Suppressor macrophage treated with lipopolysaccharide for 1 hour (primary cell): ENCODE measurements at places on chromosomes 2 and 18.
A peak's percentile ranks its signal among the peaks of the same experiment; 100 is the strongest.

GRCh38 chr2:133855526-133855925, 287.3 kb upstream of the NCKAP5 start:
- DNase-seq: no peak

DNA sequence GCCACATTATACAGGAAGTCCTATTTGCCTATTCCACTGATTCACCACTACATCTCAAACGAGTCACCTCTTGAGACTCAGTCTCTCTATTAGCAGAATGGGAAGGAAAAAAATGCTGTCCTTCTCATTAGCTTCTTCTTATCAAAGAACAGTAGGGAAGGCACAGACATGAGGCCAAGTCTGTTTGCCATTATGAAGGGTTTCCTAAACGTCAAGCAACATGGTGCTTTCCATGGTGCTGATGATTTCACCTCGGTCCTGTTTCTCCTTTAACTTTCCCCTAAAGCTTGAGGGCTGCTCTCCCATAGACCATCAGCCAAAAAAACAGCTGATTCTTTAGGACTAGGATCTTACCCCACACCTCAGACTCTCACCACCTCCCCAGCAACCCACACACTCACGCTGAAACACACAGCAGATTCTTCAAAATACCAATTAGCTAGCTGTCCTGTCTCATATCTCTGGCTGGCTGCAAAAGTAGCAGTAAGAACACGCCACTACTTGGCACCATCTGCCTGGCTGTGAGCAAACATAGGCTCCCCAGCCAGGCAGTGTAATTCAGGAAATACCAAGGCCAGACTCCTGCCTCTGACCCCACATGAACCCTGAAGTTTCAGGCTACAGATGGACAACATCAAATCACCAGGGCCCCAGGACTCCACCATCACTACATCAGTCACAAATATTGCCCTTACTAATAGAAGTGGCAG, 30.5 kb downstream of the GALNT14 start:
- no peak for DNase-seq

- DNase-seq: no peak
Measured at GRCh38 chr2:149223472-149224095, 106.8 kb upstream of the LYPD6 start.

- DNase-seq: no peak
Measured at GRCh38 chr2:10584843-10585475, 104.8 kb downstream of the NOL10 start.

DNA sequence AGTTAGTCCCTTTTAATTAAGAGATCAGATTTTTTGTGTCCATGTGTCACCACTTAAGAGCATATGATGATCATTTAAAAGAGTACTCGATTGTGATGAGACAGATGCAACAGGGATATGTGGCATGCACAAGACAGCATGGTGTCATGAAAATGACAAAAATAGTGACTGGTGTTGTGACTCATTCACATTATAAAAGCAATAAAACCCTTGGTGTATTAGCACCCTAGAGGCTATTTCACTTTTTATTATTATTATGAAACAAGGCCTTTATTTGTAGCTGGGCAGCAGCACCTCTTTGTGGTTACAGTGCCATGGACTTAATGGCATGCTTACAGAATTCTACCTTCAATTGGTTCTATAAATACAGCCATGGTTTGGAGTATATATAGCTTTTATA, 1296.0 kb upstream of the ZEB2 start:
- DNase-seq: peak; percentile 60

GRCh38 chr2:71252862-71253261, 26.0 kb upstream of the PAIP2B start:
- no peak for DNase-seq

DNA sequence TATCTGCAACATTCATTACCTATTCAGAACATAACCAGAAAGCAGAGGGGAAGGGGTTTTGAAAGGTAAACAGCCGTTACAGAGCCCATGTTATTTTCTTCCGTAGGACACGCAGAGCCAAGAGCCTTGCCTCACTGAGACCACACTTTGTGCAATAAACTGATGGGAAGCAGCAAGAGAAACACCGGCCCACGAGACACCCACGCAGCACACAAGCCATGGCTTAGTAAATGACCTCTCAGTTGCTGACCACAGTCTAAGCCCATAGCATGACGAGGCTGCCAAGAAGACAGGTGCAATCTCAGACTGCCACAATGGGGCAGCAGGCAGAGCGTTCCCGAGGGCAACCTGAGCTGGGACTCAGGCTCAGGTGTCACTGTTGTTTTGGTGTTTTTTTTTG, 59.6 kb downstream of the CABYR start:
- no peak for DNase-seq

- DNase-seq: no peak
Measured at GRCh38 chr2:162509288-162509968, 165.5 kb downstream of the GCA start.

GRCh38 chr2:20585359-20585709, 65.6 kb downstream of the HS1BP3 start:
- no peak for DNase-seq

DNA sequence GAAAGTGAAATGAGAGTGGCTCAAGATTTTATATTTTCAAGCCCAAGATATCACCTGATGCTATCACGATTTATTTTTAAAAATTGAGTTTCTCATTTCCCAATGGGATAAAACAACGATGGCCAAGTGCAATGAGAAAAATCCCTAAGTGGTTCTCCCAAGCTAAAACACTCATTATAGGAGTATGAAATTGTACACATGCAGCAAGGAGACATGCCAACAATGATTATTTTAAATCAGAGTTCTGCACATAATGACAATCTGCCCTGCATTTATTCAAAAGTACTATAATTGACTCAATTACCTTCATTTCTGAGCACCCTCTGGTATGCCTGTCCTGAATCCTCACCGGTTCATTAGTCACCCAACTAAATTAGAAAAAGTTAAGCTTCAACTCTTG, 12.7 kb downstream of the CYTIP start:
- DNase-seq: no peak

- no peak for DNase-seq
Measured at GRCh38 chr2:223062396-223062795, 10.4 kb downstream of the KCNE4 start.

DNA sequence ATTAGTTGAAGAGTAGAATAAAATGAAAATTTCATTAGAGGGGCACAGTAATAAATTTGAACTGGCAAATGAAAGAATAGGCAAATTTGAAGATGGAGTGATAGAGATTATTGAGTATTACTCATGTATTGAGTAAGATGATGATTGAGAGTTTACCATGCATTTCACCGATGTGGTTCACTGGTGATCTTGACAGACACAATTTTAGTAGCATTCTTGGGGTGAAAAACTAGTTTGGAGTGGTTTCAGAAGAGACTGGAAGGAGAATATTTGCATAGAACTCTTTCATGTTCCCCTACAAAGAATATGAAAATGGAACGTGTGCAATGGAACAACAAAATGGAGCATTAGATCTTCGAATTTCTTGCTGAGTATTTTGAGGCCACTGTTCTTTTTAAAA, 121.4 kb downstream of the ASXL3 start:
- no peak for DNase-seq

DNA sequence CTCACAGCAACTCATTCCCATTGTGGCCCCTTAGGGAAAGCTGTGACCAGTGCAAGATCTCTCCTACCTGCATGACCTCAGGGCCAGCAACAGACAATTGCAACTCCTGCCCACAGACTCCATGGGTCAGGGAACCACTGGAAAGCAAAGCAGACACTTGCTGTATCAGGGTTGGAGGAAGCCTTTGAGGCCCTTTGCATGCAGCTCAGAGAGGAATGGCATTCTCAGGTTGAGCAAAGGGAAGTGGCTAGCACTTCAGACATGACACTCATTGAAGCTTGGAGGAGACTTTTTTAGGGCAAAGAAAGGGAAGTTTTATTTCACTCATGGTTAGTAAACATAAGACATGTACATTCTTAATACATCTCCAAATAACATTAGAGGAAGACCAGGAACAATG, 22.1 kb downstream of the IL1F10 start:
- peak; percentile 65 for DNase-seq

DNA sequence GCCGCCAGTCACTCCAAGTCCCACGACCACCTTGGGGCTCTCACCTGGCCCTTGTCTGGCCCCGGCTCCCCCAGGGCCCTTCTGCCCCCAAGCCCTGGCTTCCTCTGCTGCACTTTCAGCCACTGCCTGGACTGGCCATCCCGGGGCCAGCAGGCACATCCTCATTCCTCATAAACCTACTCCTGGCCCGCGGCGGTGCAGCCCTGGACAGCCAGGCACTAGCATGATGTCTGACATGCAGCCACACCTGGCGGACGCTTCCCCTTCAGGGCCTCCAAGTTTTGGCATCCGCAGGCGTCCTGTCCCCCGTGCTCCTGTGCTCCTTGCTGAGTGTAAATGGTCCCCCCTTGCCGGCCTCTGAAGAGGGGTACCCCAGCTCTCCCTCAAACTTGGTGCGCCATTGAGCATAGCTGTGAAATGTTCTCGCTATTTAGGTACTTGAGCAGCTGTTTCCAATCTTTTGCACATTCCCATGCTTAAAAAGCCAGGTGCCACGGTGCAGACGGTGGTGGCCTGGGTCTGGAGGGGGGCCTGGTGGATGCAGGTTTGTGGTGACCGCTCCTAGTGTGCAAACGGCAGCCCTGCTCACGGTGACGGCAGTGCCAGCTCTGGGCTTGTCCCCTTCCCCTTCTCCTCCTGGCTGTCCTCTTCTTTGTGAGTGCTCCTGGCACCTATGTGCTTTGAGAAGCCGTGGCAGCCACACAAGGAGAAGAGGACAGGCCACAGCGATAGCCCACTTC, 123.8 kb downstream of the MBP start:
- DNase-seq: no peak

- peak; percentile 79 for DNase-seq
Measured at GRCh38 chr18:3281456-3282400, 19.8 kb downstream of the MYL12B start.

- DNase-seq: no peak
Measured at GRCh38 chr2:183950673-183951072, 647.7 kb upstream of the ZNF804A start.

DNA sequence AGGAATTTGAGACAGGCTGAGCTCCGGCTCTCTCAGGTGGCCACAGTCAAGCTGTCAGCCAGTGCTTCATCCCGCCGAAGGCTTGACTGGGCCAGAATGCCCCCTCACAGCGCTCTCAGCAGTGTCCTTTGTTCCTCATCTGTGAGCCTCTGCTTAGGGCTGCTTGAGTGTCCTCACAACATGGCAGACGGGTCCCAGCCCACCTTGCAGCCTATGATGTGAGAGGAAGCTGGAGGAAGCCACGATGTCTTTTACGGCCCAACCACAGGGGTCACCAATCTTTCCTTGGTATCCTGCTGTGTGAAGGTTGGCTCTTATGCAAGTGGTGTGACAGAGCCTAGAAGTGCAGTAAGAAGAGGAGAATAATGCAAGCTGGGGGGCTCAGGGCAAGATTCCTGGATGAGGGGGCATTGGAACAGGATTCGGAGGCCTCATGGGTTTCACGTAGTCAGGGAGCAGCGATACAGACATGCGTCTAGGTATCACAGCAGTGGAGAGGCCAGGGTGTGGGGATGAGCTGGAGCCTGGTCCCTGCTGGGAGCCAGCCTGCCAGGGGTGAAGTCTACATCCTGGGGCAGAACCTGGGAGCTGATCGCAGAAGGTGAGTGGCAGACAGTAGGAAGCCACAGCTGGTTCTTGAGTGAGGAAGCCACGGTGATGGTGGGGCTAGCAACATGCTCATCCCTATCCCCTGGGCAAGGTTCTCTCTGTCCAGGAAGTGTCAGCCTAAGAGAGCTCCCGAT, 234.1 kb downstream of the GLI2 start:
- DNase-seq: no peak

GRCh38 chr2:124661558-124661957, 636.5 kb downstream of the CNTNAP5 start:
- no peak for DNase-seq

DNA sequence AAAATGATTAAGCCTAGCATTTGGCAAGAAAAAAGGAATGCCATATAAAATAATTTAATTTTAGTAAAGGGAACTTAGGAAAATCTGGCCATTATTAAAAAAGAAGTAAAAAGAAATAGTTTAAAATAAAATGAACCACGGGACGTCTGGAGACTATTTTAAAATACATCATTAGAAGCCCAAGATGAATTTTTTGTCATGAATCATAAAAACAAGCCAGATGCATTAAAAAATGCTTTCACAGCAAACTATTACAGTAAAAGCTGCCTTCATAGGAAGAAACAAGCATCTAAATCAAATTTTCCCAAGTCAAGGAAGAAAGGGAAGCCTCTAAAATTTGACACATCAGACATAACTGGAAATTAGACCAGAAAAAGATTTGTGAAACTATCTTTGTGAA, 33.0 kb downstream of the COL5A2 start:
- DNase-seq: no peak

- no peak for DNase-seq
Measured at GRCh38 chr2:218887079-218887478, 6.4 kb downstream of the WNT10A start.

DNA sequence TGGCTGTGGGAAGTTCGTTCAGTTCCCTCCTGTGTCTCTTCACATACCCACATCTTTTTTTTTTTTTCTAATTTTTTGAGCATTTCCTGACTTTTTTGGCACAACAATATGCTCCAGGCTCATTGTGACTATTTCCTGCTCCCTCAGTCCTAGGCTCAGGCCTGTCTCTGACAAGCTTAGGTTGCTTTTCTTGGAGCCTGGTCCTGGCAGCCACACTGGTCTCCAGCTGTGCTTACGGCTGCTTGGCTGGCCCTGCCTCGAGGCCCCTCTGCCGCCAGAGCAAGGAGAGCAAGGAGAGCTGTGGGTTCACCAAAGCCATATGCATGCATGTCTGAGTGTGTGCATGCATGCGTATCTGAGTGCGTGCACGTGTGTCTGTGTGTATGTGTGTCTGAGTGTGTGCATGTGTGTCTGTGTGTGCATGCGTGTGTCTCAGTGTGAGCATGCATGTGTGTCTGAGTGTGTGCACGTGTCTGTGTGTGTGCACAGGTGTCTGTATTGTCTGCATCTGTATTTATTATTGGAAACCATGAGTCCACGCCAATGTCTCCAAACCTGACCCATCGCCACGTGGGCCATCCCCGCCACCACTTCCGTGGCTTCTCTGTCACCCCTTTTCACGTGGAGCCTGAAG, 766.1 kb upstream of the SALL3 start:
- DNase-seq: no peak

GRCh38 chr18:48321121-48321520, 88.1 kb downstream of the ZBTB7C start:
- no peak for DNase-seq

DNA sequence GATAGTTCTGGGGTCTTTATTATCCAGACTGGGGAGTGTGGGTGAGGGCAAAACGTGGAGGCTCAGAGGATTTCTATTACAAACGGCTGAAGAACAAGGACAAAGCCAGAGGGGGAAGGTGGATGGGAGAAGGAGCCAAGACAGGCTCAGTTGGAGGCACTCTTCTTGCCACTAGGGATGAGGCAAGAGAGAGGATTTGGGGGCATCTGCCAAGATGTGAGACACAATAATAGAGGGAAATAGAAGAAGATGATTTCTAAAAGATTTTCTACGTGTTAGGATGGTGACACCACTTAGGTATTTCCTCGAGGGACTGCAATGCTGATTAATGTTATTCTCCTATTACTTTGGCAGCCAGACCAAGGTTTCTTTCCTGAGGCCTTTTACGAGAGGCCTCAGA, 71.8 kb downstream of the APOB start:
- DNase-seq: no peak

- DNase-seq: no peak
Measured at GRCh38 chr2:61433606-61434005, 37.3 kb downstream of the USP34 start.

- no peak for DNase-seq
Measured at GRCh38 chr18:36516726-36517125, 219.2 kb downstream of the FHOD3 start.

GRCh38 chr18:68874361-68874760, 76.5 kb downstream of the CCDC102B start:
- no peak for DNase-seq
